ENCODE measurements at places on chromosomes 5 and 9. TPM values are rescaled to one million over a fixed set of nuclear protein-coding genes. Genes with fewer than 3 reads are reported as not detected.
A peak's percentile ranks its signal among the peaks of the same experiment; 100 is the strongest.

The GFPT2 gene
- total RNA-seq, result 20.4 TPM

The SOX30 gene
- 0.12 TPM for total RNA-seq

The ZDHHC12 gene
- 28.2 TPM for total RNA-seq

The WHRN gene
- total RNA-seq, result 3.1 TPM

The RAB3C gene
- total RNA-seq, result 0.67 TPM

The SMARCA2 gene
- 147 TPM for total RNA-seq

The MZB1 gene
- 5.2 TPM for total RNA-seq

The PRRX2 gene
- 1.1 TPM for total RNA-seq

The AGXT2 gene
- not detected for total RNA-seq

The TMEM174 gene
- not detected for total RNA-seq

The GNA14 gene
- total RNA-seq, result 15.7 TPM

The IFNA4 gene
- total RNA-seq, result not detected

The STK32A gene
- total RNA-seq, result 10.2 TPM

The ADAMTS16 gene
- total RNA-seq, result 0.26 TPM

The TMEM252 gene
- total RNA-seq, result not detected

The PCDHGC5 gene
- 1.4 TPM for total RNA-seq

The PCDHA5 gene
- 0.43 TPM for total RNA-seq

The PCDHGB6 gene
- total RNA-seq, result 7.5 TPM

The IL17B gene
- not detected for total RNA-seq

- DNase-seq, result no peak
These were observed 1.2 kb upstream of the SLC4A9 start for GRCh38 chr5:140358738-140359310.

GRCh38 chr5:53237876-53238275, 128.3 kb upstream of the MOCS2 start:
- DNase-seq, result no peak

GRCh38 chr9:94610181-94610606, 16.6 kb upstream of the FBP2 start:
- DNase-seq, result no peak

DNA sequence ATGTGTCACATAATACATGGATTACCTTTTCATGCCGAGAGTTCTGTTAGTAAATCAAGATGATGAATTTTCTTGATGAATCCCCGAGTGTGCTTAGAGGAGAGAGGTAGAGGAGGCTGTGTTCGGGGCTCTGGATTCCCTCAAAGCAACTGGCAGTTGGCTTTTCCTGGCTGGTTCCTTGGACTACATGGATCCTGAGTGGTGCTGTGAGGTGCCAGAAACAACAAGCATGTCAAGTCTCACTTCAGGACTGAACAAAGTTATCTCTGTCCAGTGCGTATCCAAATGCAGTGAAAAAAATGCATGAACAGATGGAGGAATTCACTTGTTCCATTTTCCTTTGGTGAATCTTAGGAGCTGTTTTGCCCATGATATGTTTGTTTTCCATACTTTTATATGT, 231.7 kb downstream of the FBXL7 start:
- DNase-seq, result no peak

- no peak for DNase-seq
These were observed 6.5 kb downstream of the CDO1 start for GRCh38 chr5:115809946-115810345.

DNA sequence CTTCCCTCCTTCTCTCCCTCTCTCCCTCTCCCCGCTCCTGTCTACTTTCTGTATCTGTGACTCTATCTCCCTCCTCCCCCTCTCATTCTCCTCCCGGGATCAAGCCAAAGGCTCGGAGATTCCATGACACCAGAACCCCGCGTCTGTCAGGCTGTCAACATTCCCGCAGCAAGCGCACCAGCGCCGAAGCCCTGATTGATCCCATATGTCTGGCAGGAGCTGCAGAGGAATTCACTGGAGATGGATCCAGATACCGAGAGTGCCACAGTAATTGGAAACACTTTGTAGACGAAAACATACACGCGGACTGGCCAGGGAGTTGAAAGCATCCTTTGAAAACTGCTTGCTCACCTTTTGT, 300 bp upstream of the SVEP1 start:
- no peak for DNase-seq

DNA sequence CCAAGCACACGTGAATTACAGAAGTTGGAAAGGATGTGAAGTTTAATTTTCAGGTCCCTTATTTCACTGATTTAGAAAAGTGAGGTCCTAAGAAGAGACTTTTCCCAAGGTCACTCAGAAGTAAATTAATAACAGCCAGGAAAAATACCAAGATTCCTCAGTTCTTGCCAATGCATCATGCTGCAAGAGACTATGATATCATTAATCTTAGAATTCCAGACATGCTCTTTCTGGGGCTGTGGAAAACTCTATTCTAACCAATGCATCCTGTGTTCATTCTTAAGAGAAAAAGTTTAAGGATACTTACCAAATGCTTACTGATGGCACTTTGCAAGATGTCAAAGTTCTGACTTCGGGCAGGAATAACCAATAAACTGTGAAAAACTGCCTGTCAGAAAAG, 42.8 kb downstream of the TEX10 start:
- no peak for DNase-seq

- no peak for DNase-seq
These were observed 79.0 kb downstream of the GLDC start for GRCh38 chr9:6566409-6567139.

DNA sequence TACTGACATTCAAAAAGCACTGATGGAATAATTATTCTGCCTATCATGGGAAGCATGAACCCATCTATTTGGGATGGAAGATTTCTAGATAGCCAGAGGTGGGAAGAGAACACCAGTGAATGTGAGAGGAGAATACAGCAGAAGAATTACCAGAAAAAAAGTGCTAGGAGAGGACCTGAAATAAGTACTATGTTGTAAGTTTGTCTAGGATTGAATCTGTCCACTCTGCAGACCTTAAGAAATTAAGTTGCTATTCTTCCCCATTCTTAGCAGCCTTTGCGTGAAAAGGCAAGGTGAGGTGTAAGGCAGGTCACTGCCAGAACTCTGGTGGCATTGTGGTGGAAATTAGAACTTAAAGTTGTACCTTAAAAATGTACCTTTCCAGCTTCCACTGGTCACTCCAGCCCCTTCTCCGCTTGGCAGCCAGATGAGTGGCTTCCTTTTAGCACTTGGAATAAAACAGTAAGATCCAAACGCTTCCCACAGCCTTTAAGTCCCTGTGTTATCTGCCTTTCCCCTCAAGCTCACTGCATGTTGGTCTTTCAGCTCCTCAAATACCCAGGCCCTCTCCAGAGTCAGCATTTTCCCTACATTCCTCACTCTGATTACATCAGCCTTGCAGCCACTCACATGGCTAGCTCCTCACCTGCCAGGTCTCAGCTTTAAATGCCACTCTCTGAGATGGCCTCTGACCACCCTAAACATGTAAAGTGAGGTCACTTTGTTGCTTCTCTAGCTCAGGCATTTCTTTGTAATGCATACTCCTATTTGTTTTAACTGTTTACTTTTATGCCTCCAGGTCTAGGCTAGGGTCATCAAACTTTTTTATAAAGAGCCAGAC, 253.0 kb downstream of the EPB41L4A start:
- DNase-seq, result no peak

- DNase-seq, result no peak
These were observed 52.2 kb downstream of the MTAP start for GRCh38 chr9:21854594-21854993.

DNA sequence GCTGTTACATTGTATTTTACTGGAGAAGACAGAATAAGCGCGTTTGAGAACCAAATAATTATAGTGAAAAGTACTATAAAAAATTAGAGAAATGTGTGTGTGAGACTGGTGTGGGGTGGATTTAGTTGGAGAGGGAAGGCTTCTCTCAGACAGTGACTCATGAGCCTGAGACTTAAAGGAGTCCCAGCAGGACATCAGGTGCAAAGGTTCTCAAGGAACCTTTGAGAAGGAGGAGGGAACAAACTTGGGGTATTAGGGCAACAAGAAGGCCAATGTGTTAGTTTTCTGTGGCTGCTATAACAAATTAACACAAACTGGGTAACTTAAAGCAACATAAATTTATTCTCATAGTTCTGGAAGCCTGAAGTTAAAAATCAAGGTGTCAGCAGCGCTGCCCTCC, 4.9 kb downstream of the DDX4 start:
- no peak for DNase-seq

GRCh38 chr5:135482381-135482933, 30.3 kb upstream of the TIFAB start:
- DNase-seq, result no peak

DNA sequence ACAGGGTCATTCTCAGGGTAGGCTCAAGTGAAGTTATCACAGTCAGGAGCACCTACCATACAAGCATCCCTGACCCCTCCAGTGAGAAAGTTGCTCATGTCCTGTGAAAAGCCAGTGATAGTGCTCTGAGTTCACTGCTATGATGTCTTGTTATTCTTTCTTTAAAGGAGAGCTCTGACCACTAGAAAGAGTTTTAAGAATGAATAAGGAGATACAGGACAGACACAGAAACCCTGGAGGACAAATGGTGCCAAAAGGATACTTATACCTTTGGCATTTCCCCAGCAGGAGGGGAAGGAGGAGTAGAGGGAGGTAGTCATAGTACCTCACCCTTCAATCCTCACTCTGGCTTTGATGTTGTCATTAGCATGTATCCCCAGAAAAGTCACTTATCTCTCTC, 84.0 kb upstream of the AGXT2 start:
- no peak for DNase-seq

DNA sequence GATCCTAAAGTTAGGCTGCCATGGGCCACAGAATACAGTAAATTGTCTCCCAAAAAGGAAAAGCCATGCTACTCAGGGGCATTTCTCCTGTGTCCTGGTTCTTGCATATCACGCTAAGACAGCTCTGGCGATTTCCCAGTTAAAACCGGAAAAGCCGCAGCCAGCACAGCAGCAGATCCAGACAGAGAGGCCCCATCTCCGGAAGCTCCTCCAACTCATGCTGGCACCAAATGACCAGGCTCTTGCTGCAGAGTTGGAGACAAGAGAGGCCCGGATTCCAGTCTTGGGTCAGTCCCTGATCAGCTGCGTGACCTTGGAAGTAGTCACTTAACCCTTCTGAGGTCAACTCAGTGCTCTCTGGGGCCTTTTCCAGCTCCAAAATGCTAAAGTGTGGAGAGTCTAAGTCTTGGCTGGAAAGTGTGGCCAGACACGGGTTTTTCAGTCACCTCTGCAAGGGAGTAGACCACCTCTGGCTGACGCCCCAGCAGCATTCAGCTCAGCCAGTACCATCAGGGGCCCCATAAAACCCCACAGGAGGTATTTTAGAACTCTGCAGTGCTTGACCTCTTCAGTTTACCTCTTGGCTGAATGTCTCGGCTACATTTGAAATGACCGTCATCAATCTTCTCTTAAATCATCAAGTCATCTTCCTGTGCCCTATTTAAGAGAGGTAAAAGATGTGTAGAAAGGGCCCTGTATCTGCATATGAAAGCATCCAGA, 16.2 kb downstream of the GDNF start:
- DNase-seq, result no peak

- no peak for DNase-seq
These were observed 230.3 kb downstream of the AUH start for GRCh38 chr9:91131433-91131839.

GRCh38 chr9:4923580-4924544, 61.2 kb upstream of the JAK2 start:
- DNase-seq, result no peak

DNA sequence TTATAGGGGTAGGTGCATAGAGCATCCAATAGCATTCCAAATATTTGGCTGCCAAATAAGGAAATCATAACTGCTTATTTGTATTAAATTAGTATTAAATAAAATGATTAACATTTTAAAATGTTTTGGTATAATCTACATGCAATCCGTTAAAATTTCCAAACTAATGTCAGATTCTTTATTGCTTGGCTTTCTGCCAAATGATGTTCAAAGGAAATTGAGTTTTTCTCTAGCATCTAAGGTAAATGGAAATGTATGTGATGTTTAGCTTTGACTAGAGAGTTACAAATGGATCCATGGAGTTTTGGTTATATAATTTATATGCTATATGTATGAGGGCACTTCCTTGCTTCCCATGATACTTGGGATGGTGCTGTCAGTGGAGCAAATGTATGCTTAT, 121.7 kb downstream of the ZCCHC7 start:
- DNase-seq, result no peak

GRCh38 chr5:64505769-64506566, at the start of gene RGS7BP:
RGS7BP (plus strand) TSS chr5:64506015; CDS start chr5:64506625, 610 bp downstream.
- peak; percentile 73 for DNase-seq

GRCh38 chr9:107929443-107929842, 439.9 kb upstream of the KLF4 start:
- DNase-seq, result peak; percentile 69

GRCh38 chr5:158522776-158523175, 576.9 kb downstream of the EBF1 start:
- no peak for DNase-seq

GRCh38 chr9:99264070-99264680, 42.1 kb downstream of the SEC61B start:
- DNase-seq, result no peak

DNA sequence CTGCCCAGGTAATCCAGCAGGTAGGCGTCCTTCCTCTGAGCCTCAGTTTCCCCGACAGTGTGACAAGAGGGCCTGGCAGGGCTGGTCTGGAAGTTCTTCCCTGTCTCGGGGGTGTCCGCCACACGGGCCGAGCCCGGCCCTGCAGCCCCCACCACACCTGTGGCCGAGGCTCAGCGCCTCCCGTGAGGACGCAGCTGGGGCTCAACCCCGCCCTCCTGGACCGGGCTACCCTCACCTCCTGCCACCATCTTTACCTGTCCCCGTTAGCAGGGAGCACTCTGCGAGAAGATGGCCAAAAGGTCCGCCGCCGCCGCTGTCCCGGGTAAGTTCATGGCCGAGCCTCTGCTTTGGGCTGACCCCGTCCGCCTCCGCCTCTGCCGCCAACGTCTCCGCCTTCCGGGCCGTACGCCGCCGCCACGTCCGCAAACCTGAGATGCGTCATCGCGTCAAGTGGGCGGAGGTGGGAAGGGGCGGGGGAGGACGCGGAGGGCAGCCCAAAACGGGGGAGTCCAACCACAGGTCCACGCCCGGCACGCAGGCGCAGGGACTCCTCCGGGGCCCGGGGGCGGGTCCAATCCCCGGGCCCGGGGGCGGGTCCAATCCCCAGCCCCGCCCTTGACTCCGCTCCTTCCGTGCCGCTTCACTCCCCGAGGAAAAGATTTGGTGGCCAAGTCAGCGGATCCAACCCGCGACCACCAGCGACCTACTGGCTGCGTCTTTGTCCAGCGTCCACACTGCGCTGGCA, at the start of gene LYSMD3:
TSS of gene LYSMD3 (minus strand) at position 391 of the 745 bp plus-strand sequence. CDS start 4,295 bp downstream, outside the sequence.
- peak; percentile 99 for DNase-seq

GRCh38 chr5:101977729-101978345, 318.2 kb downstream of the SLCO4C1 start:
- DNase-seq, result no peak

DNA sequence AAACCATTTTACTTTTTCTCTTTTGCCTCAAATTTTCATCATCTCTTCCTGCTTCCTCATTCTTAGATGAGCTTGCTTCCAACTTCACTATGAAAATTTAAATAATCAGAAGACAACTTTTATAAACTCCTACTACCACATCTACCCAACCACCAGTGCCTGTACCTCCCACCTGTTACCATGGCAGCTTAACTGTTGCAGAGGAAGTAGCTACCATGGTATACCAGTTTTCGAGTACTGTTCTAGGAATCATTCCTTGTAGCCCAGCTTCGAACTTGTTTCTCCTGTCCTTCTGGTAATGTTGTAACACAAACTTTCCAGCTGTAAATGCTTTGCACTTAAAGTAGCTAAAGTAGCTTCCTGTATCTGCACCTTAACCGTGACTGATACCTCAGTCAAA, 266.8 kb upstream of the NREP start:
- DNase-seq, result no peak
